ENCODE measurements at places on chromosomes 5 and 9. TPM values are rescaled to one million over a fixed set of nuclear protein-coding genes. Genes with fewer than 3 reads are reported as not detected.

GRCh38 chr9:717722-718121 is 123.8 kb upstream of the DMRT1 start:
- no peak for DNase-seq

GARNL3 gene
- total RNA-seq = 5.6 TPM

DNA sequence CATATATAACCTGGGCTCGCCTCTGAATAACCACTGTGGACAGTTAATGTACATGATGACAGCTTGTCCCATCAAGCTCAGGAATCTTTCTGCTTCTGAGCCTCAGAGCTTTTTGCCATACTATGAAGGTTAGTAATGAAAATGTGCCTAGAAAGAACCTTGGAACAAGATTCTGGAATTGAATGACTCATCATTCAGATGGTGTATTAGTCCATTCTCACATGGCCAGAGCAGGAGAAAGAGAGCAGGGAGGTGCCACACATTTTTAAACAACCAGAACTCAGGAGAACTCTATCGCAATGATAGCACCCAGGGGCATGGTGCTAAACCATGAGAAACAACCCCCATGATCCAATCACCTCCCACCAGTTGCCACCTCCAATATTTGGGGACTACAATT is 542.1 kb downstream of the PRR16 start:
- no peak for DNase-seq

GRCh38 chr5:143968071-143968878 is 156.3 kb downstream of the HMHB1 start:
- DNase-seq = no peak

- no peak for DNase-seq
Measured at GRCh38 chr5:39201160-39201780, 18.1 kb downstream of the FYB1 start.

SHC3 gene
- total RNA-seq = 1.8 TPM

GMCL2 gene
- total RNA-seq = not detected

NUP155 gene
- total RNA-seq = 21.1 TPM

DNA sequence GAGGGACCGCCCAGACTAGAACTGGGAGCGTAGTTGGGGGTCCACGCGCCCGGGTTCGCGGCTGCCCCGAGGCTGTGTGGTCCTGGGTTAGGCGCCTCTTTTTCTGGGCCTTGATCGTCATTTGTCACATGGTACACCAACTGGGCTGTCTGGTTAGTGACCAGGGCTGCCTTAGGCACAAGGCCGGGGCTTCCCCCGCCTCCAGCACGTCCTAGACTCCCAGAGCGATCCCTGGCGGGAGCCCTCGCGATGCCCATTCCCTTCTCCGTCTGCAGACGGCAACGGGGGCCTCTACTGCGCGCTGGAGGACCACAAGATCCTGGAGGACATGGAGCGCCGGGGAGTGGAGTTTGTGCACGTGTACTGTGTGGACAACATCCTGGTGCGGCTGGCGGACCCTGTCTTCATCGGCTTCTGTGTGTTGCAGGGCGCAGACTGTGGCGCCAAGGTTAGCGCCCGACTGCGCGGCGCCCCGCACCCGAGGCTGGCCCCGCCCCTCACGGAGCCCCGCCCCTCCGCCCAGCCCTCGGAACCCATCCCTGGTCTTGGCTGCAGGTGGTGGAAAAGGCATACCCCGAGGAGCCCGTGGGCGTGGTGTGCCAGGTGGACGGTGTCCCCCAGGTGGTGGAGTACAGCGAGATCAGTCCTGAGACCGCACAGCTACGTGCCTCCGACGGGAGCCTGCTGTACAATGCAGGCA is 1.5 kb downstream of the UAP1L1 start:
- no peak for DNase-seq

SPACA9 gene
- 3.9 TPM for total RNA-seq

HSDL2 gene
- total RNA-seq = 90.0 TPM

MLANA gene
- not detected for total RNA-seq

DNA sequence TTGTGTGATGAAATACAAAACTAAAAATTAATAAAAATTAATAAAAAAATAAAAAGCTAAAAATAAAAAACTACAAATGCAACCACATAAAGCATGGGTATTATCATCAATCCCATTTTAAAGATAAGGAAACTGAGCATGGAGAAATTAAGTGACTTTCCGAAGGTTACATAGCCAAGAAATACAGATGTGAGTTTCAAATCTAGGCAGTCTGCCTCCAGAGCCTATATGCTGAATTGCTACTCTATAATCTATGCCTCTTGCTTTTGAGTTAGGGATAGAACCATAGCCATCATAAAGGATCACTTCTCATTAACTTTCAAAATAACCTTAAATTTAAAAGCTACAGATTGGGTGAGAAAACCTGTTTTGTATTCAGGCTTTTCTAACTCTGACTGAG is 18.8 kb upstream of the ERAP2 start:
- DNase-seq = no peak

GRCh38 chr5:94361161-94361560 is 257.2 kb downstream of the KIAA0825 start:
- DNase-seq = no peak

PRDM9 gene
- total RNA-seq = not detected

GRCh38 chr5:138610415-138610917 is 35.3 kb upstream of the HSPA9 start:
- no peak for DNase-seq

ASTN2 gene
- total RNA-seq = 3.1 TPM

PGM5 gene
- 17.6 TPM for total RNA-seq

GRCh38 chr5:56078278-56079156 is 83.8 kb upstream of the IL6ST start:
- no peak for DNase-seq

STKLD1 gene
- total RNA-seq = not detected

DNA sequence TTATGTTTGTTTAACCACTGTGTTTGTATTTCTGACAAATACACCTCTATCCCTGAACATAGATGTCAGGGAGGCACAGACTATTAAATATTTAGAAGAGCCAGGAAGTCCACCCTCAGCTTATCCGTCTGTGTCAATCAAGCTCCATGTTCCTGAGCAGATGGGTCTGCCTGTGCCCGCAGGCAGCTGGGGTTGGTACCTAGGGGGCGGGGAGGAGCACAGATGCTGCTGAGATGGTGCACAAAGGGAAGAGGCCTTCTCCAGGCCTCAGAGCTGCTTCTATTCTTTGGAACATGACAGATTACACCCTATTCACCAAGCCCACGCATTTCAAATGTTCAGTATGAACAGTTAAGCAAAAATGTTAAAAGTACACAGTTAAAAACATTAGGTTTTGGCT is 142.1 kb downstream of the EPB41L4A start:
- no peak for DNase-seq

DNA sequence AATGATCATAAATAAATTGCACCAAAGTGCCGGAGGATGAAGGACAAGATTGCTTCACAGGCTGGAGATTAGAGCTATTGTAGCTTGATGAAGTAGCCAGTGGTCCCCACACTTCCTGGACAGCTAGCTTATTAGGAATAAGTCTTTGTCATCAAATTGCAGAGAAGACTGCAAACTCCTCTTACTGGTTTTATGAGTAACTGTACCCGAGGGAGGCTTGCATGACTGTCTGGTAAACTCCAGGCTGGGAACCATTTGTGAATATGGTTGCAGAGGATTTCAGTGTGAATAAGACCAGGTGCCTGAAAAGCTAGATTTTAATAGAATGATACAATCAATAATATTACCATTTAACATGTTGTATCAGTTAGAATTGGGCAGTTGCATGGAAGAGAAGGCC is 36.5 kb upstream of the SEMA5A start:
- DNase-seq = no peak

Measured in mesenteric fat pad (tissue), 1 donor.